Stimulated activated CD8-positive, alpha-beta memory T cell treated with anti-CD3 and anti-CD28 coated beads, Interleukin-15, amount 100 ng/mL, for 48 hours (primary cell): ENCODE measurements at places on chromosomes 7 and 10.

GRCh38 chr10:107264742-107265141, 100.2 kb upstream of the SORCS1 start:
- no peak for DNase-seq

- DNase-seq, result no peak
Observed at GRCh38 chr7:48718731-48719378, 205.5 kb upstream of the CDC14C start.

- no peak for DNase-seq
Observed at GRCh38 chr10:24449321-24449740, 240.4 kb downstream of the KIAA1217 start.

DNA sequence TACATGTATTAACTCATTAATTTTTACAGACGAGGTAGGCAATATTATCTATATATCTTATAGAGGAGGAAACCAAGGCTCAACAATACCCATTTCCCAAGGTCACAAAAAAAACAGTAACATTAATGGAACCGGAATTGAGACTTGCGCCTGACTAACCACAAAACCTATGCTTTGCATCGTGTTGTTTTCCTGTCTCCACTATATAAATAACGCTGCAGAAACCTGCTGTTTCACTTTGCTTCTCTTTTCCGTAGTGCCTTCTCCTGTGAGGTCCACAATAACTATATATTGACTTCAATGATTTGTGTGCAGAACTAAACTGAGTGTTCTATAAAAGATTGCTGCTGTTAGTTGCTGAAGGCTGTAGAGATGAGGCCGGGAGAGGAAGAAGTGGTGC, 97.7 kb upstream of the RPA3 start:
- no peak for DNase-seq

DNA sequence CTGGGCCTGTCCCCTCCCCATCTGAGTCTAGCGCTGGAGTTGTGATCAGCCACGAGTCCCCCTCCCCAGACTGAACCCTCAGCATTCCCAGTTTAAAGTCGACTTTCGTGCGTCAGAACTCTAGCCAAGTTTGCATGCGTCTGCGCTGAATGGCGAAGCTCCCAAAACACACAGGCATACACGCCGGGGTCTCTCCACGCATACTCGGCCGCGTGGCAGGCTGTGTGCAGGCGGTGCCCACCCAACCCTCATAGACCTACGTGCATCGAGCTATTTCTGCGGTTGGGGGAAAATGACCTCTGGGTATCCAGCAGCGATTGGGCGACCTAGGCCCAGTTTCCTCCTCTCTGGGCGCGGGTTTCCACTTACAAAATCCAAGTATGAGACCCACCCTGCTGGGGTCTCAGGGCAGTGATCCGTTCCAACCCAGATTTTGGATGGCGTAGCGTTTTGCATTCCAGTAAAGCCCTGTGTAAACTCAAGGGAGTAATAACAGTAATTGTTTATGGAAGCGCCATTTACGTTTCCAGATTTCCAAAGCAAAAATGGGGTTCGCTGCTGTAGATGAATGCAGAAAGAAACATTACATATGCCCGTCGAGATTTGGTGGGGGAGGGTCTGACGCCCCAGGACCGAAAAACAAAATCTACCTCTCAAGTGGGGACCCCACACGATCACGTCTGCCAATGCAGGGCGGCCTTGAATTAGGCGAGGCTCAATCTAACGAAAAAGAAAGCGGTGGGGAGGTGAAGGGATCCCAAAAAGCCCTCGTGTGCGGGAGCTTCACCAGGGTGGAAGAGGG, 2.0 kb upstream of the HMX3 start:
- DNase-seq, result no peak
